ENCODE measurements at places on chromosomes 6 and 20.

GRCh38 chr6:11566609-11567008 lies 29.1 kb downstream of the TMEM170B start:
- no peak for DNase-seq

- DNase-seq, result no peak
Observed at GRCh38 chr6:24564081-24564480, 69.3 kb downstream of the ALDH5A1 start.

GRCh38 chr6:32149932-32150870 lies 1.5 kb downstream of the PRRT1 start:
- DNase-seq, result no peak

GRCh38 chr6:115958958-115959357 lies 101.7 kb downstream of the FRK start:
- DNase-seq, result no peak

GRCh38 chr6:37988127-37988526 lies 168.6 kb downstream of the ZFAND3 start:
- DNase-seq, result no peak

DNA sequence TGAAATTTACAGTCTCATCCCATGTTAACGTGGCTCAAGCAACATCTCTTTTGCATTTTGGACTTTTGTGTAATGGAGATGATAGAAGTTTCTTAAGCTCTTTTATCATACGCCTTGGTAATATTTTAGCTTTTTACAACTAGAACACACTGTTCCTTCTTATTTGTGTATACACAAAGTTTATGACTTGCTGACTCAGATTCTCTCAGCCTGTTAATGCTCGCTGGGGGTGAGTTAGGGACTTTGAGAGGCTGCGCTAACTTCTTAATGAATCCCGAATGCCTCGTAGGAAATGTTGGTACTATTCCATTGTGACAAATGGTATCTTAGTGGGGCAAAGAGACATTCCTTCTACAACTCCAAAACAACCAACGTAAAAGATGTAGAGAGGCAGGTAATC lies 509.7 kb downstream of the DOK5 start:
- DNase-seq, result no peak

DNA sequence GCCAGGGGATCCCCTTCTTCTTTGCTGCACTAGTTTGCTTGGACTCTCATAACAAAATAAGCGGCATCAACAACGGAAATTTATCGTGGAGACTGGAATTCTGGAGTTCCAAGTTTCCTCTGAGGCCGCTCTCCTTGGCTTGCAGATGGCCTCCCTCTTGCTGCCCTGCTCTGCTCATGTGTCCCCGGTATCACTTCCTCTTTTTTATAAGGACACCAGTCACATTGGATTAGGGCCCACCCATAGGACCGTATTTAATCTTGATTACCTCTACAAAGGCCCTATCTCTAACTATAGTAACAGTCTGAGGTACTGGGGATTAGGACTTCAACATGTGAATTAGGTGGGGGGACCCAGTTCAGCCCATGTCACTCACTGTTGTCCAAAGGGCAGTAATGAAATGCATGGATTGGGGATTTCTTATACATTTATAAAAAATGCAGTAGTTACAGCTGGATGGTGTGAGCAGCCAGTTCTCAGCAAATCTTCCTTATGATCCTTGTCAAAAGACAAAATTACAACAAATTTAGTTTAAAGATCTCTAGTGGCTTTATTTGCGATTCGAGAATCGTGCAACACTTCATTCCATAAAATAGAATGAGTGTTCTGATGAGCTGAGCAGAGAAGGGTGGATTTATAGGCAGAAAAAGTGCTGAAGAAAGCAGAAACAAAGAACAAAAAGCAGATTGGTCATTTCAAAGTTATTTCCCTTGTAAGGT lies 59.3 kb upstream of the AKAP12 start:
- DNase-seq, result no peak

GRCh38 chr6:147055821-147056392 lies 148.3 kb upstream of the STXBP5 start:
- DNase-seq, result no peak

- no peak for DNase-seq
Observed at GRCh38 chr6:80165143-80165542, 58.7 kb downstream of the BCKDHB start.

- no peak for DNase-seq
Observed at GRCh38 chr6:158290040-158290439, 22.2 kb upstream of the TULP4 start.

DNA sequence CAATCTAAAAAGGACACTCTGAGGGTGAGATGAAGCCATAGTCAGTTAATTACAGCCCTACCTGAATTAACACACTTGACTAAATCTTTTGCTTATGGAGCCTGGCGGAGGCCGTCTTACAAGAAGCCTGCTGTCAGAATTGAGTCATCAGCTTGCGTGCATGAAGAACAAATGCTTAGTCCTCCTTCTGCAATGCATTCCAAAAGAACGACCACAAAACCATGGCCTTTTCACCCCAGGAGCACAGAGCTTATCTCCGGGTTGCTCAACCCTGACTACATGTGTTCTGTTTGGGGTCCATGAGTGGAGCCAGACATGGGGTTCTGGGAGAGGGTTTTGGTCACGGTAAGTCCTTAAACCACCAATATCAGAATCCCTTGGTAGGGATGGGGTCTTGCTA lies 318.1 kb downstream of the CLIC5 start:
- DNase-seq, result no peak

GRCh38 chr6:42368181-42368580 lies 83.5 kb downstream of the TRERF1 start:
- DNase-seq, result no peak

DNA sequence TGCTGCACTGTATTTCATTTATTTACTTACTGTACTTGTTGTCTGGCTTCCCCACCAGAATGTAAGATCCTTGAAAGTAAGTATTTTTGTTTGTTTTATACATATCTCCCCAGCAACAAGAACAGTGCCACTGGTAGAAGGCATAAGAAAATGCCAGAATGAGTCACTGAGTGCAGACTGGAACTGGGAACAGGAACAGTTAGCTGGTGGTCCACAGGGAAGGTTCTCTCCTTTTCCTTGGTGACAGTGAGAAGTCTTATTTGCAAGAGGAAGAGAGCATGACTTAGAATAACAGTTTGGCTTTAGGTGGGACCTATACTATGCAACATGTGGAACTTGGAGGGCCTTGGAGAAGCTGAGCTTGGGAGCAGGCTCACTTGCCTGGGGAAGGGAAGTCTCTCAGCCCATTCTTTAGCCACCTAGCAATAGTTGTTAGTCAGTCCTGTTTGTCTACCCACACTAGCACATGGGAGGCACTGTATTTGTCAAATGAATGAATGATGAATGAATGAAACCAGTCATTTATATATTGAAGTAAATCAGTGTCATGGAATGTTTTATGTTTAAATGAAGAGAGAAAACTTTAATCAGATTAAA lies 203.5 kb downstream of the KCNQ5 start:
- DNase-seq, result no peak

- DNase-seq, result no peak
Observed at GRCh38 chr6:134004714-134005113, 47.7 kb downstream of the SLC2A12 start.

All from small intestine (tissue), 16 donors.